Frontal cortex (tissue), 4 donors: ENCODE measurements at places on chromosomes 11 and 22.

DNA sequence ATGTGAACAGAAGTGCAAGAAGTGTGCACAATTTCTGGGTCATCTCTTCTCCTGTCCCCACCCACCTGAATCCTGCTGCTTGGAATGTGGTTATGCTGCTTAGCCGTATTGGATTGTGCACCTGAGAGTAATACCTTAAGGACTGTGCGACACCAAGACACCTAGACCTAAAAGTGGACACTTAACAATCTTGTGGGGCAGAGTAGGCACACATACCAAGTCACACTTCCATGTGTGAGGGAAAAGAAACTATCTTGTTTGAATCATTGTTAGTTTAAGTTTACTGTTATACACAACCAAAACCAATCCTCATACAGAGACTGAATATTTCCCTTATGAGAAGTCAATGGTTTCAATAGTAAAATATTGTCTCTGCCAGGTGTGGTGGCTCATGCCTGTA lies 93.7 kb downstream of the CCDC83 start:
- no peak for DNase-seq

GRCh38 chr11:122633219-122633829 lies 22.2 kb upstream of the UBASH3B start:
- no peak for DNase-seq

- DNase-seq: no peak
Observed at GRCh38 chr22:39712751-39713525, 142.4 kb downstream of the CACNA1I start.

- DNase-seq: no peak
Observed at GRCh38 chr11:79242616-79243015, 198.2 kb downstream of the TENM4 start.

GRCh38 chr11:119560291-119560690 lies 137.3 kb upstream of the THY1 start:
- DNase-seq: no peak

- DNase-seq: no peak
Observed at GRCh38 chr11:122307476-122308035, 191.5 kb upstream of the BLID start.

GRCh38 chr22:26494506-26494905 lies 10.8 kb downstream of the SRRD start:
- DNase-seq: no peak

DNA sequence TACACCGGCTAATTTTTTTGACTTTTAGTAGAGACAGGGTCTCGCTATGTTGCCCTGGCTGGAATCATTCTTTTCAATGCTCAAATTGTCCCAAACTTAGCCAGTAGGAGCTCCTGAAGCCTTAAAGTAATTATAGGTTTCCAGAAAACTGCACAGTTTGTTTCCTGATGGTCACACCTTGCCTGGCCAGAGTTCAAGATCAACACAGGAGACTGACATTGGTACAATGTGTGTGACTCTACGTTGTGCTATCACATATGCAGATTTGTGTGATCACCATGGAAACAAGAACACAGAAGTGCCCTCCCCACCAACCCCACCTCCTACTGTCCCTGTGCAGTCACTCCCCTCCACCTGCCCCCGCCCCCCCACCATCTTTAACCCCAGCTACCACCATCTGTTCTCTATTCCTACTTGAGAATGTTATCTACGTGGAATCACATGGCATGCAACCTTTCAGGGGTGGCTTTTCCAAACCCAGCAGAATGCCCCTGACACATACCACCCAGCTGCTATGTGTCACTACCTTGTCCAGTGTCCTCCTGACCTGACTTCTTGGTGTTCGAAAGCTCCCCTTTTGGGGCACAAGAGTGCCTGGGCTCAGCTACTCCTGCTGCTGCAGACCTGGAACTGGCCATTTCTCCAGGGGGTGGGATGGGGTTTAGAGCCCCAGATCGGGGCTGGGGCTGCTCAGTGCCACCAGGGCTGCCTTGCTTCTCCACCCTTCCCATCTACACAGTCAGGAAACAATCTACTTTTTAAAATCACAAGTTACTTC lies 6.1 kb upstream of the NAP1L4 start:
- no peak for DNase-seq

DNA sequence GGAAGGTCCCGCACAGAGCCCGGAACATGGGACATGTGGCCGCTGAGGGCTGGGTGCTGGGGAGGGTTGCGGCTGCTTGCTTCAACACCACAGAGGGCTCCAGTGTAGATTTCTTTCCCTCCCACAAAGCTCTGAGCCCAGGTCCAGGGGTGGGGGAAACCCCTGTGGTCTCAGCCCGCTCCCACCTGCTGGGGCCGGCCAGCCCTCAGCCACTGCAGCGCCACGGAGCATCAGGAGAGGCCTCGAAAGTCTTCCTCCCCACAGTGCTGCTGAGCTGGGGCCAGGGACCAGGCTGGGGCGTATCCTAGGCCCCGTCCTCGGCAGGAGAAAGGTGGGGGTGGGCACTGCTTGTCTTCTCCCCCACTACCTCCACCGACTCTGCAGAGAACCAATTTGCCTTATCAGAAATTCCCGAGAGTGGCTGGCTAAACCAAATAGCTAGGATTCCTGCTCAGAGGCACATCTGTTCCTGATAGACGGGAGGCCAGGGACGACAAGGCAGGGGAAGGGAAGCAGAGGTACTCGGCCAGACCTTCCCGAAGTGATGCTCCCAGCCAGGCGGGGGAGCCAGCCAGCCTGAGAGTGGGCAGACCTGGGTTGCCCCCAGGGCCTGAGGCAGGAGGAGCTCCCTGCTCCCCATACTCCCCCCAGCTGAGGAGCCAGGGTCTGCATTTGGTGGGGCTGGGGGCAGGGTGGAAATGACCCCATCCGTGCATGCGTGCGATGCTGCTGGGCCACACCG lies 18.7 kb downstream of the IGF2 start:
- DNase-seq: no peak
